ENCODE measurements at places on chromosomes 4 and X.
A peak's percentile ranks its signal among the peaks of the same experiment; 100 is the strongest.

DNA sequence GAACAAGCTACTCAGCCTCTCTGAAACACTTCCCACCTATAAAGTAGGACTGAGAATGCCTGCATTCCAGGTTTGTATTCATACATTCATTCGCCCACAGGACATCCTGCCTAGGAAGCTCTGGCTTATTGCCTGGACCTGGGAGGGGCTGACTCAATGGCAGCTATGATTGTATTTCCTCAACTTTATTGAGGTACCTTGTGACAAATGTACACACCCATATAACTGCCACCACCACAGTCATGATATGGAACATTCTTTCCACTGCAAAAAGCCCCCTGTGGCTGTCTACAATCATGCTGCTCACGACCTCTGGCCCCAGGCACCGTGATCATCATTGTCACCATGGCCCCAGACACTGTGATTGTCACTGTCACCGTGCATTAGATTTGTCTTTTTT lies 68.3 kb downstream of the ABLIM2 start:
- DNase-seq, result peak; percentile 35

DNA sequence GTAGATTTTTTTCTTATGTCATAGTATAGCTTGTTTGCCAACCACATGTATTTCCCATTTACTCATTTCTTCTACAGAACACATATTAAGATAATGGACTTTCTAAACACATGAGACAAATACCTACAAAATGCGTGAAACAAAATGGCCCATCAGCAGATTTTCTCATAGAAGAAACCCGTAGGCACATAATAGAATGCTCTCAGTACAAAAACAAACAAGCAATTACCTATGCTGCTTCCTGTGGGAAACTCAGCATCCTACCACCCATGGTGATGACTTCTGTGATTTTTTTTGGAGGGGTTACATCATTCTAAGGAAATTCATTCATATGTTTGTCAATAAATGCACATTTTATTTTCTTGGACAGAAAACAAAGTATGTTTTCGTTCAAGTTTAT lies 343.6 kb downstream of the SPRY1 start:
- no peak for DNase-seq

GRCh38 chr4:148029781-148030180 lies 297.9 kb downstream of the ARHGAP10 start:
- DNase-seq, result no peak

DNA sequence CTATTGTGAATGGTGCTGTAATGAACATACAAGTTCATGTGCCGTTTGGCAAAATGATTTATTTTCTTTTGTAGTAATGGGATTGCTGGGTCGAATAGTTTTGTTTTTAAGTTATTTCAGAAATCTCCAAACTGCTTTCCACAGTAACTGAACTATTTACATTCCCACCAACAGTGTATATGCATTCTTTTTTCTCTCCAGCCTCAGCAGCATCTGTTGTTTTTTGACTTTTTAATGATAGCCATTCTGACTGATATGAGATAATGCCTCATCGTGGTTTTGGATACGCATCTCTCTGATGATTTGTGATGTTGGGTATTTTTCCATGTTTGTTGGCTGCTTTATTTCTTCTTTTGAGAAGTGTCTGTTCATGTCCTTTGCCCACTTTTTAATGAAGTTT lies 246.3 kb upstream of the ADGRL3 start:
- peak; percentile 12 for DNase-seq

- DNase-seq, result no peak
Observed at GRCh38 chrX:49292400-49293362, 10.8 kb upstream of the GAGE10 start.

DNA sequence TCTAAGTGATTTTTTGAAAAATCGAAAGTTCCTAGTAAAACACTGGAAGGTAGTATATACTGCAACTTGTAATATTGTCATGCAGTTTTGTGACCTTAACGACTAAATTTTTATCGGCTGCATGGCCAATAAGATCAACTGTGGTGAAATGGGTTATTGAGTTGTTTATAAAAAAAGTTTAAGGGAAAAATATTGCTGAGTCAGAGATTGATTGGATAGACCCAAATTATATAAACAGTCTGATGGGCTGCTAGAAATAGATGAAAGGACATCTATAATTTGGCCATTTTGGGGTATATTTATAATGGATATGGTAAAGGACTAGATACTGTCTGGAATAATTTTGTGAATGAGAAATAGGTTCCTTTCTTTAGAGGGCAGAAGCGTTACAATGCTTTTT lies 56.2 kb downstream of the MGST2 start:
- no peak for DNase-seq

DNA sequence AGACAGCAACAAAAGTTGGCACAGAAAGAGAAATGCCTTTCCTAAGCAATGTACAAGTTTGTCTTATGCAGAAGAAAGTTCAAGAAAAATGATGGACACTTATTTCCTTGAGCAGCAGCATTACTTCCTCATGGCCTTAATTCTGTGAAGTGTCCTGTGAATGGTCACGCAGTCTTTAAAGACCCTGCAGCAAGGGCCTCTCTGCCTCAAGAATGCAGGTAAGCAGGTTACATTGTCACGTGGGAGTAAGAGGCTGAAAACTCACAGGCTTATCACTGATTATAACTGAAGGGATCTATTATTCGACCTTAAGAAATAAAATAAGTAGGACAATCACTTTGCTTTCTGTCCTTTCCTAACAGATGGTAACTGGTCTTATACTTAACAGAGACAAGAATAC lies 109.1 kb downstream of the ATP8A1 start:
- DNase-seq, result no peak

DNA sequence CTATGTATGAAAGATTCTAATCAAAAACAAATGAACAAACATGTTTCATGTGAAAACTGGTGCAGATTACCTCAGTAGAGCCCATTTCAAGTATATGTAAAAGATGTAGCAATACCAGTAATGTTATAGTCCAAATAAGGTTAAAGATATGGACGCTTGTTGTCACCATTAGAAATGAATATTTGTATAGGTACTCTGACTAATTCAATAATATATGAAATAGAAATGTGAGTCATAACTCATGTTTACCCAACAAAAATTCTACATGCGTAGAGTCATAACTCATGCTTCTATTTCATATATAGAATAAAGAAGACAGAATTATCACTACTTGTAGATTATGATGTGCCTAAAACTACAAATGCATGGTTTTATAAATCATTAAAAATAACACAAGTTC lies 739.1 kb upstream of the DIAPH2 start:
- no peak for DNase-seq

DNA sequence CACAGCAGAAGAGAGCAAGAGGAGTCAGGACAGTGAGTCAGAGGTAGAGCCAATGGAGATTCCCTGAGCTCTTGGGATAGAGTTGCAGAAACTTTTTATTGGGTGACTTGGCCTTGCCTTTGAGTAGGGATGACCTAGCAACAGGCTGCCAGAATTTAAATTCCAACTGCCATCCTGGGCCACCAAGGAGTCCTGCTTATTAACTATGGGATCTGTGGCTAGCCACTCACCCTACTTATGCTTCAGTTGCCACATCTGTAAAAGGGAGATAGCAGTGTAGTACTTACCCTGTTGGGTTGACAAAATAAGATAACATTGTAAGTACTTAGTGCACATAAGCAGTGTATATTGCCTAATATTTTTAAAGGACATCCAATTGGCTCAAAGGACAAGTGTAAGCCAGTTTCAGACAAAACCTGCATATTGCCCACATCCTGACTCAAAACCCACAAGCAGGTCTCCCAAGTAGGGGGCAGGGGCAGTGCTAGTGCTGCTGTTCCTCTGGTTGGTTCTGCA lies 43.5 kb upstream of the TMEM164 start:
- DNase-seq, result no peak

- no peak for DNase-seq
Observed at GRCh38 chr4:68074397-68074796, 55.3 kb downstream of the TMPRSS11F start.

DNA sequence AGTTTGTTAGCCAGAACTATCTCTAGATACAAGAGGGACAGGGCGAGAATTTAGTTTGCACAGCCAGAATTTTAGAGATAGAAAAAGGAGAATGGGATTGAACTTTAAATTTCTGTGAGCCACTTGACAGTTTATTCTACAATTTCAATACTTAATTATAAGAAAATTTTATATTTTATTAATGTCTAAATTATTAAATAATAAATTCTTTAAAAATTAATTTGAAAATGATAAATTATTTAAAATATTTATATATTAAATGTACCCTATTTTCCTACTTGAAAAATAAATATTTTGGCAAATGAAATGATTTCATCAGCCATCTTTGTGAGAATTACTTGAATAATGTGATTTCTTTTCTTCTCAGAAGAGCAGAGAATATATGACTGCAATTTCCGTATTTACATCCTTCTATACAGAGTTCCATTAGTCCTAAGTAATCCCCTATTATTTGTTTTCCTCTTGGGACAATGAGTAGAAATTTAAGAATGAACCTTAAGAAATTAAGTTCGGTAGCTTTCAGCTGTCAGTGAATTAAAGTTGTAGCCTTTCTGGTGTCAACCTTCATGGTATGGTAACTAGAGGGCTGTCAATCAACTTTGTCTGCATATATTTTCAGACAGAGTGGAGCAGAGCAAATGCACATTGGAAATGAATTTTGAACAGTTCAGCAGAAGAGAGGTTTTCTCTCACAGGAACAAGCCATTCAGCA lies 763.9 kb downstream of the PCDH18 start:
- no peak for DNase-seq

GRCh38 chr4:174100910-174101309 lies 182.6 kb downstream of the FBXO8 start:
- DNase-seq, result no peak

GRCh38 chr4:47736555-47736954 lies 101.3 kb downstream of the CORIN start:
- DNase-seq, result no peak

GRCh38 chr4:154490583-154491340 lies 837 bp downstream of the DCHS2 start:
- peak; percentile 5 for DNase-seq

DNA sequence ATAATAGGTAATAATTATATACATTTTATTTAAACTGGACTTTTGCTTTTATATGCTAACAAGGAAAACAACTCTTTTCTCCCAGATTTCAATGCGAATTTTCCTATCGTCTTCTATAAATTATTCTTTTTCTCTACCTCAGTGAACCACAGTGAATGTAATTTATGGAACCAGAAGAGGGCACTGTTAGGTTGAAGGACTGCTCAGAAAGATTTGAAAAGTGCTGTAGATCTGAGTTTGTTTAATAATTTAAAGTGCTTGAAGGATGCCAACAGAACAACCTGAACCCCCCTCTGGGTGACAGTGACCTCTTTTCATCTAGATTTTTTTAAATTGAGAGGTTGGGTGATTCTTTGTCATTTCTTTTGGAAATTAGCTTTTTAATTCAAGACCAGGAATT lies 54.9 kb downstream of the PHOX2B start:
- peak; percentile 22 for DNase-seq

GRCh38 chr4:16824278-16824806 lies 74.1 kb downstream of the LDB2 start:
- DNase-seq, result no peak

DNA sequence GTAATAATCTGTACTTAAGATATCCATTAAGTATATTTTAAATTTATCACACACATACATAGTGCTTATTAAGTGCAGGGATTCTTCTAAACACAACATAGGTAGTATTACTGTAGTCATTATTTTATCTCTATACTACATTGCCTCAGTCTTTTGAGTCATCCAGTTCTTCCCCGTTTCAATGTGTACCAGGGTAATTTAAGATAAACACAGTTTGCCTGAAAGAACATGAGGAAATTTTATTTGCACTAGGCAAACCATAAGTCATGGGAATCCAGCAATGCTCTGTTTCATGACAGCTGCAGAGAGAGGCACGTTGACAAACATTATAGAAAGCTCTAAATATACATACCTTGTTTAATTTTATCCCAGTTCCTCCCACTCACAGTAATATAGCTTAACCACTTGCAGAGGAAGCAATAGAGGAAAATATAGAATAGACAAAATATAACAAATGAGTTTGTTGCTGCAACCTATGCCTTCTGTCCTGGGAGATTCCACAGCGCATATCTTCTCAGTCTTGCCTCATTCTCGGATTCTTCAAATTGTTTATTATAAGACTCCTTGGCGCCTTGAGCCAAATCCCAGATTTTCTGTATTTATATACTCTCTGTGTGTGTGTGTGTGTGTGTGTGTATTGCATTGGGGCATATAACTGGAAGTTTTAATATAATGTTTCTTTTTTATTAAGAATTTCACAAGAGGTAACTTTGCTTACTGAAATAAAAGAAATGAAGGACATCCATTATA lies 258.6 kb downstream of the FAM133A start:
- no peak for DNase-seq

- no peak for DNase-seq
Observed at GRCh38 chrX:32847921-32848320, 363.4 kb downstream of the DMD start.

GRCh38 chrX:7314425-7314824 lies 166.5 kb upstream of the PUDP start:
- DNase-seq, result no peak

- no peak for DNase-seq
Observed at GRCh38 chr4:101295691-101296090, 51.6 kb downstream of the PPP3CA start.

DNA sequence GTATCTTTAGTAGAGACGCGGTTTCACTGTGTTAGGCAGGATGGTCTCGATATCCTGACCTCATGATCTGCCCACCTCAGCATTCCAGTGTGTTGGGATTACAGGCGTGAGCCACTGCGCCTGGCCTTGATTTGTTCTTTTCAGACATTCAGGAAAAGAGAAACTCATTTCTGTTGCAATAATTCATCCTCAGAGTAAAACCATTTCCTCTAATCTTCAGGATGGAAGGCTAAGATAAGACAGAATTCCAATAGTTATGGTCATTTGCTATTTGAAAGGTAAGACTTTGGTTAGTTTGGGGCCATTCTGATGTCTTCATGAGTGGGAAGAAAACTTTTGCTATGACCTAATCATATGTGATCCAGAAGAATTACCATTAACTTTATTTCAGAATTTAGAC lies 83.0 kb downstream of the LRP2BP start:
- no peak for DNase-seq

- no peak for DNase-seq
Observed at GRCh38 chr4:185192059-185192458, 11.7 kb downstream of the CFAP97 start.

DNA sequence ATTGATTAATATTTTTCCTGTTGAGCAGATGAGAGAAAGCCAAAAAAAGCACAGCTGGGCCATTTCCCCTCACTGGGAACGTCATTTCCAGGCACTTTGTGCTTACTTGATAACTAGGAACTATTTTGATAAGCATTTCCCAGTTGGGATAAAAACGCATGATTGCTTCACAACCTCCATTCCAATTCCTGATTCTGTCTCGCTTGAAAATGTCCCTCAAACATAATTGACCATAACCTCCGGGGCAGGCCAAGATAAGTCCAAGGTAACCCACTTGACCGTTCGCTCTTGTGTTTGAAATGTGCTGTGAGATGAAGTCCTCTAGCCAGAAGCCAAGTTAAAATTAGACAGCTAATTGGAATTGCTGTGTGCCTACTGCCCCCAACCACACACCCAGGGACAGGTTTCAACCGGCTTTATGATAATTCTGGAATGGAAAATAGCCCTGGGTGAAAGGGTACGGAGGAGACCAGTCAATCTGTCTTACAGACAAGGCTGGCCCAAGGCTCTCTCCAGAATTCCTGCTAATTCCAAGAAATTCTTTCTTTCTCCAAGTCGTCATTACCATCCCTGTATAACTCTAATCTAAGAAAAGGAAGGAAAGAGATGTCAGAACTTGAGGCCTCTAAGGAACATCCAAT lies 137.1 kb downstream of the MID1 start:
- no peak for DNase-seq
